ENCODE measurements at places on chromosomes 12 and 14.

DNA sequence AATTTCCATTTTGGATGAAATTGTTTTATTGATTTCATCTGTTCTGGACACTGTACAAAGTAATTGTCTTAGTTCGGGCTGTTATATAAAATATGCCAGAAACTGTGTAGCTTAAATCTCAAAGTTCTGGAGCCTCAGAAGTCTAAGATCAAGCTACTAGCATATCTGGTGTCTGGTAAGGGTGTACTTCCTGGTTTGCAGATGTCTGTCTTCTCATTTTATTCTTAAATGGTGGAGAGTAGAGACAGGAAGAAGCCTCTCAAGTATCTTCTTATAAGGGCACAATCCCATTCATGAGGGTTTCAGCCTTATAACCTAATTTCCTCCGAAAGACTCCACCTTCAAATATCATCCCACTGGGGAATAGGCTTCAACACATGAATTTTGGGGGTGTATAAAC is 51.3 kb downstream of the MON2 start:
- DNase-seq: peak; percentile 28

- DNase-seq: peak; percentile 26
Observed at GRCh38 chr12:90858252-90858651, 96.7 kb downstream of the CCER1 start.

DNA sequence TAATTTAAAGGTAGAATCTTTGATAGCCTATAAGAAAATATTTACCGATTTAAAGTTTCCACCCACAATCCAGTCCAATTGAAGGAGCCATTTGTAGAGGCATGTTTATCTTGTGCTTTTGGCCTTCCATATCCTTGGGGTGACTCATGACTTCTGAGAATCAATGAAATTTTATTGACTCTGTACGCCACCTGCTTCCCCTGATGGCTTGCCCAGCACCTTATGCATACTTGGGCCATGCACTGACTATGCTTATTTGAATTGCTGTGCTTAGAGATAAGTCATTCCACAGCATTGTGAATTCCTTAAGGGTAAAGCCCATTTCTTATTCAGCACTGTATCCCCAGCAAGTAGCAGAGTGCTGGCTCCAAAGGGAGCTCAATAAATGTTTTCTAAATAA is 954.8 kb upstream of the SEL1L start:
- DNase-seq: no peak

DNA sequence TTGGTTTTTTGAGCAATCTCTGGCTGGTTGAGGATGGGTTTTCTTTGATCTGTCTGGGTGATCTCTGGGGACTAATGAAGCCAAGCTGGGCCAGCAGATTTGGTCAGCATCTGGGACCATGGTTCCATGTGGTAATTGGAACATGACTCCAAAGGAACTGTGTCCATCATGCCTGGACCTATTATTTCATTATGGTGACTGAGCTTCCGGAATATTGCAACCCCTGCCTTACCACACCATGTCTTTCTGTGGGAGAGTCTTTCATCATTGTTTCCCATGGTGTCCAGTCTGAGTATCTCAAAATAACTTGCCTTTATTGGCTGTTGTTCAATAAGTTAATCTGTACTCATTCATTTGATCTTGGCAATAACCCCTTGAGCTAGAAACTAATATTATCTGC is 624.9 kb upstream of the TBX3 start:
- DNase-seq: no peak

- no peak for DNase-seq
Observed at GRCh38 chr12:52611080-52611468, 7.3 kb downstream of the KRT73 start.

- no peak for DNase-seq
Observed at GRCh38 chr12:59787610-59788009, 191.8 kb downstream of the SLC16A7 start.

DNA sequence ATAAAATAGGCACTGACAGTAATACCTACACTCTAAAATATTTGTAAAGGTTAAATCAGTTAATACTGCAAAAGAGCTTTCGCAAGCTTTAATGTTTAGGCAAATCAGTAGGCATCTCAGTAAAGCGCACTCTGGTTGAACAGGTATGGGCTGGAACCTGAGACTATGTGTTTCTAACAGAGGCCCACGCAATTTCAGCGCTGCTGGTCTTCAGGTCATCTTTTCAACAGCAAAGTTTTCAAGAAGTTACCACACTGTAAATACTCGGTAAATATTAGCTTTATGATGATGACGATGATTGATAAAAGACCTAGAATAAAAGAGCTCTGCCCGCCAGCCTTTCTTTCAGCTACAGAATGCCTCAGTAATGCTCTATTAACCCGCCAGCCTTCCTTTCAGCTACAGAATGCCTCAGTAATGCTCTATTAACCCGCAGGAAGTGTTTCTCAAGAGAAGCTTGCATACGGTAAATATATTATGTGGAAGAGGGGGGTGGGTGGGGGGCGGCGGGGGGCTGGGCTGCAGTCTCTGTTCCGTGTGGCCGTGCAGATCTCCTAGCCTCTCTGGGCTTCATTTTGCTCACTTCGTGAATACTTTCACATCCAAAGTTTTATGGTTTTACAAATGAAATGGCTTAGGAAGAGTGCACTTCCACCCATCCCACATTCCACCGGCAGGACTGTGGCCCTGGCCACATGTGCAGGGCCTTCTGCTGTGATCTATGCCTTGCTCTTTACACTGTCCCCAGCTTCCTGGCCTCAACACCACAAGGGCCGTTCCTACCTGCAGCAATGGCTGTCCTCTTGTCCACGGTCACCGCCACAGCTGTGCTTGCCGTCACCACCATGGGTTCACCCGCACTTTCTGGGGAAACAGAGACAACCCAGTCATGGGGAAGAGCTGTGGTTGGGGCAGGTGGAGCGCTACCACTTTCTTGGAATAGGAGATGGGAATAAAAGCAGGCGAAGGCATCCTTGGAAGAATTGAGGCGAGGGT is 19.9 kb downstream of the LRTM2 start:
- no peak for DNase-seq

Measured in pons (tissue), 1 donor.